NCI-H1417 (cell line): ENCODE measurements at places on chromosomes 1 and 21.

DNA sequence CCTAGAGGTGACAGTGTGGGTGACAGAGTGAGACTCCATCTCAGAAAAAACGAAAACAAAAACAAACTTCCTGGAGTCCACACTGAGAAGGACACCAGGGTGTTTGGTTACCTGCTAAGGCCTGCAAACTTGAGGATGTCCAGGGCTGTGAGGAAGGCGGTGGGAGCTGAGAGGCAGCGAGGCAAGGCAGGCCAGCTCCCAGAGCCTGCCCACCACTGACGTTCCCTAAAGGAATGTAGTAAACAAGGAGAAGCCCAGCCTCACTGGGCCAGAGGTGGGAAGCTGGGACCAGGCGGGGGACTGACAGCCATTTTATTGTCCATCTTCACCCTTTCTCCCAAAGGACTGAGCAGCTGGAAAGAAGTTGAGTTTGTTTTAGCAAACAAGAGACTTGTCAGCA is 24.1 kb downstream of the SHISA4 start:
- DNase-seq, result no peak

GRCh38 chr1:42138586-42138985 is 14.6 kb upstream of the GUCA2B start:
- no peak for DNase-seq

- DNase-seq, result no peak
These were observed 6.3 kb upstream of the GPR25 start for GRCh38 chr1:200866521-200866920.

- DNase-seq, result peak; percentile 49
These were observed 391 bp downstream of the IFT25 start for GRCh38 chr1:53945183-53945432.

GRCh38 chr21:25528515-25528914 is 78.8 kb downstream of the MRPL39 start:
- DNase-seq, result no peak

GRCh38 chr1:8562881-8563865 is 245.3 kb downstream of the SLC45A1 start:
- DNase-seq, result no peak

GRCh38 chr1:107056426-107057196 is at the start of gene PRMT6:
PRMT6 (plus strand) TSS chr1:107056674; CDS start chr1:107056716, 42 bp downstream.
- DNase-seq, result peak; percentile 69

- no peak for DNase-seq
These were observed 68.4 kb downstream of the EPHB2 start for GRCh38 chr1:22778862-22779520.

DNA sequence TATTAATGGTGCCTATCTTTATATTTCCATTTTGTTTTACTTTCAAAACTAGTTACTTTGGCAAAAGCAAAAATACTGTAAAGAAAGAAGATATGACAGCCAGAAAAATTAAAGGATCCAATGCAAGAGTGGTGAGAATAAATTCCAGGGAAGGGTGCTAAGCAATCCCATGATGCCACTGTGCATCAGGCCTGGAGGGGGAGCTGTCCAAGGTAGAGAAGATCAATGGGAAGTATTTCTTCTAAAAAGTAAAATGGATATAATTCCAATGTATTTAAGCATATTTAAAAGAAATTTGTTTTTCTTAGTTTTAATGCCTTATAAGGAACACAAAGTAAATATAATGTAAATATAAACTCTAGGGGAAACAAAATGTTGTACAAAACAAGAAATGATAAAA is 1382.2 kb upstream of the B3GALT2 start:
- no peak for DNase-seq

GRCh38 chr1:184356891-184357290 is 29.9 kb upstream of the C1orf21 start:
- no peak for DNase-seq

DNA sequence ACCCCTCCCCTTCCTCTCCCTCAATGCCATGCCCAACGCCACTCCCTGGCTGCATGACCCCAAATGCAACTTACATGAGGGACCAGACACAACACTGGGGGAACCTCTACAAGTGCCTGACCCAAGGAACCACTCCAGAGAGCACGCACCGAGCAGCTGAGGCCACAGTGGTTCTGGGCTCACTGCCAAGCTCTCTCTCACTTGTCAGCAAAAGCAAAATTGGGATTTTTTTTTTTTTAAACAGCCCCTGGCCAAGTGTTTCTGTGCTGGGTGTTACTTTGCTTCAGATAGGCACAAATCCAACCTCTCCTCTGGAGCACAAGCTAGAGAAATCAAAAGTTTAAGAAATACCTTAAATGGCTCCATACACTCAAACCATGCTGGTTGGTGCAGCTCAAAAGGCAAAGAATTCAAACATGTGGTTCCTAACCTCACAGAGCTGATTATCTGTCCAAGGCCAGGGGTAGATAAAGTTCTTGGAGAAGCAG is 363.0 kb downstream of the SETD4 start:
- DNase-seq, result peak; percentile 89

- DNase-seq, result no peak
These were observed 16.5 kb downstream of the LHX9 start for GRCh38 chr1:197933647-197934046.

DNA sequence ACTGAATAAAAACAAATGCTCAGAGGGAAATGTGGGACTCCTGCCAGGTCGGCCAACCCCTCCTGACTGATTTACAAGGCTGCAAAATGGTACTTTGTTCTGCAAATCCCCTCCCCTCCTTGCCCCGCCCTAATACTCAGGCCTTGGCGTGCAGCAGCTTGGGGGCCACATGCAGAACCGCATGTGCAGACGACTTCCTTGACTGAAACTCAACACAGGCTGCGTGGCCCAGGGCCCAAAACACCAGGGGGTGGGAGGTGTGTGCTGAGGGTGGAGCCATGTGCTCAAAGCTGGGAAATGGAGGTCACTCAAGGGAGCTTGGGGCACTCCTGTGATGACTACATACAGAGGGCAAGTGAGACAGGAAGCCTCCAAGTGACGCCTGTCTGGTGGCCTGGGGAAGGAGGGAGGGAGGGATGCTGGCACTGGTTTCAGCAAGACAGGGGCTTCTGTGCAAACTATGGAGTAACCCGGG is 87.2 kb downstream of the MRPL37 start:
- peak; percentile 45 for DNase-seq

GRCh38 chr1:16418823-16419425 is 18.3 kb downstream of the SPATA21 start:
- DNase-seq, result no peak

GRCh38 chr1:197178998-197179397 is 32.5 kb upstream of the ASPM start:
- no peak for DNase-seq

GRCh38 chr1:2555634-2556276 is 416 bp upstream of the TNFRSF14 start:
- DNase-seq, result peak; percentile 63

DNA sequence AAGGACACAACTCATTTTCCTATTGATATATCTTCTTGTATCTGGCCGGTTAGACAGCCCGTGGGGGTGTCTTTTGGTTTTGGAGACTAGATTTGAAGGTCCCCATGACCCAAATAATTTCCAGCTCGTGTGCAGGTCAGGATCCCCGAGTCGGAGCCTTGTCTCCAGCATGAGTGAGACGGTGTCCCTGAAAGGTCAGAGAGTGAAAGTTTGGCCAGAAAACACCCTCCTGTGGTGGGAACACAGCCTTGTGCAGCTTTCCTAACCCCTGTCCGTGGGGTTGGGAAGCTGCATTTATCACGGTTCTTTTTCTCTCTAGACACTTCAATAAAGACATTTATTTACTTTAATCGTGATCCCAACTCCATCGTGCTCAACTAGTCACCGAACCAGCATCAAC is 17.6 kb downstream of the COQ8A start:
- no peak for DNase-seq

DNA sequence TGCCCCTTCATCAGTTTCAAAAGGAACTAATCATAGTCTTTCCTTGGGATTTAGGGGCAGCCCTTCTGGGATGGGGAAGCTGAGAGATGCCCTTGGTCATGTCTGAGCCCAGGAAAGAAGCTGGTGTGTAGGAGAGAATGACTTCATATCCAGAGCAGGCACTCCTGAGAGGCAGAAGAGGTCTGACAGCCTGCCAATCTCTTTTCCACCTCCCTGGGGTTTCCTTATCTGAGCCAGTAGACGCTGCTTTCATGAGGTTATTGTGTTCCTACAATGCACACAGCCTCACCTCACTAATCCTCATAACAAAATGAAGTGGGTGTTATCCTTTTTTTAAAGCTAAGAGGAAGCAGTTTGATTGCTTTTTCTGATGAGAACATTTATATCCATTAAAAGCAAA is 14.1 kb downstream of the ROR1 start:
- DNase-seq, result no peak

DNA sequence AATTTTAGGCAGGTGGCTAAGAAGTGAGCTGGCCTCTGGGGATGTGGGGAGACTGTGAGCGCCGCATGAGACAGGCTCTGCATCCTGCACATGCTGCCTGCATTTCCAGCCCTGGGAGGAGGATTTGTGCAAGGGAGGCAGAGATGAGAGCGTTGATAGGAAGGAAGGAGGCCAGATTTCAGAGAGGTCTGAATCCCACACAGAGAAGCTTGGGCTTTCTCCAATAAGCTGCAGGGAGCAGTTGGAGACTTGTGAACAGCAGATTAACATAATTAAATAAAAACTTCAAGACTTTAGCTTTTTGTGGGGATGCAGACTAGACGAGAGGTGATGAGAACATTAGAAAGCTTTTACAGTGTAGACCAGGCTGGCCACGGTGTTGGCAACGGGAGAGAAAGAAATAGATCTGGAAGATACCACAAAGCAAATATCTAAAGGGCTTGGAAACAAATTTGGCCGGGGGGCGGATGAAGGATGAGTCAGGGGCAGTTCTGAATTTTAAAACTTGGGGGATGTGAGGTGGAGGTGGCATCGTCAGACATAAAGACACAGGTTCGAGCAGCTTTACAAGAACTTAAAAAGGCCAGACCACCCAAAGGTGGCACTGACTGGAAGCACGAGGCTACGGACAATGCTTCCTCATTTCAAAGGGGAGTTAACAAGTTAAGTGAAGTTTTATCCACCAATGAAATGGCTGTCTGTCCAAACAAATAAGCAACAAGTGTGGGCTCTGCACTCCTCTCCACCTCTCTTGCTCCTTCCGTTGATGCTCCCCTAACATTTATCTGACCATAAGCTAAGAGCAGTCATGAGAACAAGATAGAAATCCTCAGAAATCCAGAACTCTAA is 57.0 kb downstream of the HIVEP3 start:
- DNase-seq, result no peak

GRCh38 chr21:28272272-28272992 is 720.2 kb downstream of the LTN1 start:
- no peak for DNase-seq

GRCh38 chr1:159881622-159882526 is 18.1 kb downstream of the CFAP45 start:
- DNase-seq, result peak; percentile 98

- no peak for DNase-seq
These were observed 232.1 kb upstream of the KAZN start for GRCh38 chr1:14366091-14367018.

DNA sequence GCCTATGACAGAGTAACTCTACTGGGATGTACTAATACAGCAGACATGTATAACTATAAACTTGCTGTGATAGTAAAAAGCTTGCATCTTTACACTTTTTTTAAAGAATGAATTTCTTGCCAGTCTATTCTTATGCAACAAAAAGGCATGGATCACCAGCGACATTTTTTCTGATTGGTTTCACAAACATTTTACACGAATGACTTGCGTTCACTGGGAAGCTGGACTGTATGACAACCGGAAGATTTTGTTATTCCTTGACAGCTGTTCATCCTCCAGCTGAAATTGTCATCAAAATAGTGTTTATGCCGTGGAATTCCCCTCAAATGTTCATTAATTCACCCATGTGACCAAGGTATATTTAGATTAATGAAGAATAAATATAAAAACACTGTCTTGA is 131.0 kb downstream of the XPR1 start:
- DNase-seq, result no peak

DNA sequence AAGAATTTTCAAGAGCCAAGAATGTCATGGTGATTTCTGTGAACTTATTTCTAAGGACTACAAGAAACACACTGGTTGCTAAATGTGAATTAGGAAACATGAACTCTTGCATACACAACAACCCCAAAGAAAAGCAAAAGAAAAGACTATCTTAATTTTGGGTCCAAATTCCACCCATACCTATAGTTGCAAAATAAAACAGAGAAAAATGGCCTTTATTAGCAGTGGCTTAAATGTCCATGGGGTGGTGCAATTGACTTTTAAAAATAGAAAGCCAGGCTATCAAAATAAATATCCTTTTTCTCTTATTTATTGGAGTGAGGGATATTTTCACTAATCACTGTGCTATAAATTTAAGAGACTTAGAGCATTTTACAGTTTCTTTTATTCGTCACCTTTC is 80.9 kb upstream of the DPYD start:
- no peak for DNase-seq

DNA sequence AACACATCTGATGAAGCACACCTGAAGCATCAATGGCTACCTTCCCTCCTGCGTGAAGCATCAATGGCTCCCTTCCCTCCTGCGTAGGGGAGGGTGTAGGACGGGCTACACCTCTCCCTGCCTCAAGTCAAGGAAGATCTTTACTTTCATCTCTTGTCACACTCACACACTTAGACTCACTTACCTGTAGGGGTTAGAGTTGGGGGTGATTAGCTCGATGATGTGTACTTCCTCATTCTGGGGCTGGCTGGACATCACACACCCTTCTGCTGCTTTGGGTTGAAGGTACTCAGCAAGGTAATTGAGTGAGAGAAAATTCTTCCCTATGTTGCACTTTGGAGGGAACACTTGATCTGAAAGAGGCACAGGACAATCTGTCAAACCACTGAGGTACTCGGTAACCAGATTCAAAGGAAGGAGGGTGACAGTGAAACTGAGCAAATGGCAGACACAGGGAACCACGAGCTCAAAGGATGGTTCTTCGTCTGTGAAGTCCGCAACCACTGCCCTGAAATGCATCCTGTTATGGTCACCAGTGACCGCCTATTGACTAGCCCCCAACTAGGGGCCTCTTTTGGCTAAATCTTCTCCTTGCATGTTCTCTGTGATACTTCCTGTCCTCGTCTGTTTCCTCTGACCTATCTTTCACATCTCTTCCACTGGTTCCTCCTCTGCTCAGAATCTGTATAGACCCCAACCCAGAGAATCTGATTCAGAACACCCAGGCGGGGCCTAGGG is 156.2 kb downstream of the TGFBR3 start:
- DNase-seq, result no peak

- DNase-seq, result no peak
These were observed 22.9 kb downstream of the LRIG2 start for GRCh38 chr1:113095790-113096455.

- DNase-seq, result no peak
These were observed 33.4 kb downstream of the MNDA start for GRCh38 chr1:158864595-158864994.
